ENCODE measurements at places on chromosomes 16 and 17. TPM values are rescaled to one million over a fixed set of nuclear protein-coding genes. Genes with fewer than 3 reads are reported as not detected.

The CPHXL2 gene
- not detected for polyA plus RNA-seq

The TNFRSF13B gene
- not detected for polyA plus RNA-seq

The HOXB2 gene
- 168 TPM for polyA plus RNA-seq

The PYY gene
- polyA plus RNA-seq: not detected

The SMARCE1 gene
- polyA plus RNA-seq: 141 TPM

GRCh38 chr17:7557147-7557764 is 1.3 kb upstream of the TNFSF13 start:
- no peak for DNase-seq

DNA sequence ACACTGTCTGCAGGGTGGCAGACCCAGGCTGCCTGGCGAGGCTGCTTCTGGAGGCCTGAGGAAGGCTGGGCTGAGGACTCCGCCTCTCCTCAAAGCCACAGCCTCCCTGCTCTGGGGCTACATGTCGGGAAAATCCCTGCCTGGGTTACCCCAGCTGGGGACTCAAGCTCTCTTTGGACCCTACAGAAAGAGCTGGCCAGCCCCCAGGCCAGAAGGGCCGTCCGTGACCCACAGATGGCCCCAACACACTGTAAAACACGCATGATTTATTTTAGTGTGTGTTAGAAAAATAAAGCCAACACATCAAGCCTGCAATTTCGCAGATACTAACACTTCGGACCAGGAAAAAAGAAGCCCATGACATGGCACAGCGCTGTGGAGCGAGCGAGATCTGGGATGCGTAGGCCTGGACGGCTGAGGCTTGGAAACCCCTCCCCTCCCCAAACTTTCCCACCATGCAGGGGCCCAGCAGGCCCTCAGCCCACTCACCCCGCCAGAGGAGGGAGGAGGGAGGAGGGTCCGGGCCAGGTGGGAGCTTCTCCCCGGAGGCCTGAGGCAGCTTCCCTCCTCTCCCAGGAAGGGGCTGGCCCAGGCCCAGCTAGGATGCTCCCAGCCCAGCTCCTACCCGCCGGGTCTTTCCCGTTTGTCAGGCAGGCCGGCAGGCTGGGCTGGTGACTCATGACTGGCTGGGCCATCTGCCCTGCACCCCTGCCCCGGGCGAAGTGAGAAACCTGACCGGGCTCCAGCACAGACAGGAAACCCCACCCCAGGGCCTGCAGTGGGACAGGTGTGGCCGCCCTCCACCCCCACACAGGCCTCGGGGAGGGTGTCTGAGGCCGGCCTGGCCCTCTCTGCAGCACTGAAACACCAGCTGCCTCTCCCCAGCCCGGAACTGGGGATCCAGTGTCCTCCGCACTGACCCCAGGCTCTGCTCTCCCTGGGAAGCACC is 34.1 kb upstream of the SLC38A10 start:
- no peak for DNase-seq

GRCh38 chr17:81349397-81350319 is 45.6 kb upstream of the BAHCC1 start:
- DNase-seq: peak; percentile 26

DNA sequence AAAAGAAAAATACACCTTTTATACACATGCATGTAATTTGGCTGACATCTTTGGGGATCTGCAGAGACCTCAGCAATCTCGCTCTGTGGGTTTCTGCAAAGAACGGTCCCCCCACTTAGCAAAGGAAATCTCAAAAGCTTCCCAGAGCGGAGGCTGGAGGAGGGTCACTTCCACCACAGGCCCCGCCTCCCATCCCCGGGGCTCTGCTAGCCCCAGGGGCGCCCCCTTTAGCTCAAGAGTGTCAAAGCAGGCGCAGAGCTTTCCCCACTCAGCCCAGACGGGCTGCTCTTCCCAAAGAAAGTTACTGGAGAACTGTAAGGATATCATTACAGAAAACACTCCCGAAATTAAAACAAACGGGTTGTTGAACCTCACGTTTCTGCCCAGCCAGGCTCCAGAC is 11.4 kb downstream of the SLC13A5 start:
- no peak for DNase-seq

DNA sequence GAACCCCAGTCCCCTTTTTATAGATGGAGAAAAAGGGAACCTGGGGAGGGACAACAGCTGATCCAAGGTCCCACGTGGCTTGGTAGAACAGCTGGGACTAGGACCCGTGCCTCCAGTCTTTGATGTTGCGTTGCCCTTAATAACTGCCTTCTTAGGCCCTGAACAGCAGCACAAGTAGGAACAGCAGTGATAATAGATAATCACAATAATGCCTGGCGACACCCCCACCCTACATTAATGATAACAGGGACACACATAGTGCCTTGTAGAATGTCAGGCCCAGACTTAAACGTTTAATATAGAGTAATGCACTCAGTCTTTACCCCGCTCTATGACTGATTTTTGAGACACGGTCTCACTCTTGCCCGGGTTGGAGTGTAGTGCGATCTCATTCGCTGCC is 96.4 kb downstream of the ABCC6 start:
- no peak for DNase-seq

DNA sequence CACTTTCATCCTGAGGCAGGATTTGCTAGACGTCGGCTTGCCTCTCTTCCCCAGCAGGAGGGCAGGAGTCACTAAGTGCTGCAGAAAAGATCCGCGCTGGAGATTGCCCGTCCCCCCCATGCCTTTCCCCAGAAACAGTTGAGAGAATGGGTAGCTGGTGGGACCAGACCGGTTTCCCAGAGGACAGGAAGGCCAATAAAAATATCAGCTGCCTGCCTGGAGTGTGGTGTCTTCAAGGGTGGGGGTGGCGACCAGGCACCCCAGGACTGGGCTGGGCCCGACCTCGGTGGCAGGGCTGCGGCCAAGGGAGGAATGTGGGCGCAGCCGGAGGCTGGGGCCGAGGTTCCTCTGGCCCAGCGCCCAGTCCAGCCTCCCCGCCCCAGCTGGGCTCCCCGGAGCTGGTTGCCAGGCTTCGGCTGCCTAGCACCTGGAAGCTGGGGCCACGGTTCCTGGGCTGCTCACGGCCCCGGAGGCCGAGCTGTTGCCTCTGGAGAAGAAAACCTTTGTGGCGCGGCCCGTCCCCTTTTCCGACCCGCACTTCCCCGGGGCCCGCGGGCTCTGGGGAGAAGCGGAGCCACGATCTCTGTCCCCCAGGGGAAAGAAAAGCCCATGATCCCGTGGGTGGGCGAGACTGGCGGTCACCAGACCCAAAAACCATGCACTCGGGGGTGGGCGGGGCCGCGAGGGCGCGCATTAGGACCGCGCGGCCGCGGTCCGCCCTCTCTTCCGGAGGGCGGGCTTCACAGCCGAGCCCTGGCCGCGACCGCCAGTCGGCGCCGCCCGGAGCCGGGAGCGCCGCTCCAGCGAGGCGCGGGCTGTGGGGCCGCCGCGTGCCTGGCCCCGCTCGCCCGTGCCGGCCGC is at the start of gene TRAF4:
TSS of gene TRAF4 (plus strand) at position 769 of the 861 bp plus-strand sequence. CDS start 102 bp downstream, outside the sequence.
- DNase-seq: peak; percentile 94

DNA sequence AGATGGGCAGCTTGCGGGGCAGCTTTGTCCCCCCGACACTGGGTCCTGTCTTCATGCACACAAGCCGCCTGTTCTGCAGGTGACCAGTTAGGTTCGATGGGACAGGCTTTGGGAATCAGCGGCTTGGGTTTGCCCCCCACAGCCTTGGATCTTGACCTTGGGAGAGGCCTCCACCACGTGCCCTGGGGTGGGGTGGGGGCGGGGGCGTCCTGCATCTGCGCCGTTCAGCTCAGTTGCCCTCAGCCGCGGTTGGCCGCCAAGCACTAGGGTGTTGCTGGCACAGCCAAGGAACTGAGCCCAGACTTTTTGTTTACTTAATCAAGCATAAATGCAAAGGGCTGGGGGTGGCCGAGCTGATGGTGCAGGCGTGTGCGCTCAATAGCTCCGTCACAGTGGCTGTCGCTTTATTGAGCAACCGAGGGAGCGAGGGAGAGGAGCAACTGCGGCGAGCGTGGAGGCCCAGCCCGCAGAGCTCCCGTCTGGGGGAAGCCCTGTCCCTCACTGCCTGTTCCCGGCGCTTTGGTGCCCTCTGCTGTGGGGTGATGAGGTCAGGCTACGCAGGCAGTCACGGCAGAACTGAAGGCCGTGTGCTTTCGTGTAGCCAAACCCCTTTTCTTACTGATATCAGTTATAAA is 33.9 kb downstream of the JPH3 start:
- DNase-seq: peak; percentile 82

DNA sequence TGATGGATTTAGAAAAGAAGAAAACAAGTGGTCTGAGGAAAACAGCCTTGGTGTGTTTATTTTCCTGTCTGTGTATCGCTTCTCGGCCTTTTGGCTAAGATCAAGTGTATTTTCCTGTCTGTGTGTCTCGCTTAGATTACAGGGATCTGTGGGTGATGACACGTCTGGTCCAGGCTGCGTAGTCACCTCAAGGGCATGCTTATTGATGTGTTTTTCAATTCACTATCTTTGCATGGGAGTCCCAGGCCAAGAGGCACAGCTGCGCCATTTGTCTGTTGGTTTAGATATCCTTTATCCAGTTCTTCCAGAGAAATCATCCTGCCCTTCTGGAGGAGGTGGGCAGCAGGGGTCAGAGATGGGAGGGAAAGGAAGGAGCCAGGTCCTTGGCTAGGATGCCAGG is 47.1 kb upstream of the STH start:
- DNase-seq: no peak

DNA sequence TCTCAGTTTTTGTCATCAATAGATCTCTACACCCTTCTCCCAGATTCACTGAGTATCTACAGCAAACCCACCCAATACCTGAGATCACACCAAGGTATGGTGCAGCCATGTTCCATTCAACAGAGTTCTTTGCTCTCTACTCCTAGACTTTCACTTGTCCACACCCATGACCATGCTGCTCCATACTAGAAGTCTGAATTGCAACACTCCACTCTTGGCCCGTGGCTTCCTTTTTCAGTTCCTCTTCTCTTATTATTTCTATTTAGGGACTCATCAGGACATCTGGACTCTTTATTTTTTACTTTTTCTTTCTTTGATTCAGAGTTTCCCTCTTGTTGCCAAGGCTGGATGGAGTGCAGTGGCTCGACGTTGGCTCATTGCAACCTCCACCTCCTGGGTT is 37.1 kb downstream of the YWHAE start:
- no peak for DNase-seq

- DNase-seq: no peak
These were observed 6.6 kb upstream of the HEXIM2 start for GRCh38 chr17:45155029-45155428.

GRCh38 chr17:16521070-16521727 is 29.2 kb upstream of the LRRC75A start:
- DNase-seq: peak; percentile 75

DNA sequence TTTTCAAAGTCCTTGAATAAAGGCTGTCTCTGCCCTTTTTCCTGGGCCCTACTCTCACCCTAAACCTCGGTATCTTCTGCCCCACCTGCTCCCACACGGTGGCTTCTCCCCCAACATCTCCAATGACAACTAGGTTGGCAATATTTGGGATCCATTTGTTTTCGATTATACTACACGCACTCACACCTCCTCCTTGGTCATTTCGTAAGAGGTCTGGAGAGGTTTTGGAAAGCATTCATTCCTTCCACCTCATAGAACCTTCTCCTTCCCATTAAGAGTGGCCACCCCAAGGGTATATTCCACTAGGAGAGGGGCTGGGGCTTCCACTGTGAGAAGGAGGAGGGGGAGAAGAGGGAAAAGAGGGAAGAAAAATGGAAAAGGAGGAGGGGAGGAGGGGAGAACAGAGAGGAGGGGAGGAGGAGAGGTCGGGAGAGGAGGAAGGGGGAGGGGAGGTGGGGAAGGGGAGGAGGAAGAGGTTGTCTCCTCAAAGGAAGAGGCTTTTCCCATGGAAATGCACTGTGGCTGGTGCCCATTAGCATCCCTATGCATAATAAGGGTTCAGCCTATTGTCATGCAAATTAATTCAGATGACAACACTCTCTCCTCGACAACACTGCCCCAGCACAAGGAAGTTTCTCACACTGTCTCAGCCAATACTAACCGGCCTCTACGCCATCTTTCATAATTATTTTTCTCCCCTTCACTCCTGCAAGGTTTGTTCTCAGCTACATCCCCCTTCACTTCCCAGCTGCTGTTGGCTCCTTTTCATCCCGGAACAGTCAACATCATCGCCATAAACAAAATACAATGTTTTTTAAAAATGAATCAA is 30.0 kb downstream of the SOX9 start:
- peak; percentile 85 for DNase-seq

DNA sequence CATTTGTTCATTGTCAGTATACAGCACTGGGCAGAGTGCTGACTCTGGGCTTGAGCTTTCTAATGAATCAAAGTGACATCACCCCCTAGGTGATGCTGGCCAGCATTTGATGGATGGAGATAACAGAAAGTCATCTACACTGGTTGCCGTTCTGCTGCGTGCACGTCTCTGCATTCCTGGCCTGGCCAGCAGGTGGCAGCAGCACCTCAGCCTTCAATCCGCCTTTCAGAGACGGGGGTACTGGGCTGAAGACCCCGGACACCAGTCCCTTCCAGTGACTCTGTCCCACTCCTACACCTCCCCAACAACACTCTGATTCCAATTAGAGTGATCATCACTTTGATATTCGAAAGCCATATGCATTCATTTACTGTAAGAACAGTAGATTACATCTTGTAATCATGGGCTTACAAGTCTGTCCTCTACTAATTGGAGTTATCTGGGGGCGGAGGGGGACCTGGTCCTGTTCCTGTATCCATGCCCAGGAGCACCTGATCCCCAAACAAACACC is 6.0 kb downstream of the CPSF4L start:
- peak; percentile 86 for DNase-seq

GRCh38 chr17:1725642-1726511 is 1.4 kb downstream of the WDR81 start:
- DNase-seq: no peak

GRCh38 chr16:7526736-7527135 is 194.1 kb downstream of the RBFOX1 start:
- no peak for DNase-seq

- peak; percentile 72 for DNase-seq
These were observed 598 bp downstream of the INPP5K start for GRCh38 chr17:1515640-1516387.
